EH (cell line): ENCODE measurements at places on chromosomes 6 and 20.
A peak's percentile ranks its signal among the peaks of the same experiment; 100 is the strongest.

GRCh38 chr6:7805850-7806214 is 79.9 kb downstream of the BMP6 start:
- peak; percentile 10 for DNase-seq

DNA sequence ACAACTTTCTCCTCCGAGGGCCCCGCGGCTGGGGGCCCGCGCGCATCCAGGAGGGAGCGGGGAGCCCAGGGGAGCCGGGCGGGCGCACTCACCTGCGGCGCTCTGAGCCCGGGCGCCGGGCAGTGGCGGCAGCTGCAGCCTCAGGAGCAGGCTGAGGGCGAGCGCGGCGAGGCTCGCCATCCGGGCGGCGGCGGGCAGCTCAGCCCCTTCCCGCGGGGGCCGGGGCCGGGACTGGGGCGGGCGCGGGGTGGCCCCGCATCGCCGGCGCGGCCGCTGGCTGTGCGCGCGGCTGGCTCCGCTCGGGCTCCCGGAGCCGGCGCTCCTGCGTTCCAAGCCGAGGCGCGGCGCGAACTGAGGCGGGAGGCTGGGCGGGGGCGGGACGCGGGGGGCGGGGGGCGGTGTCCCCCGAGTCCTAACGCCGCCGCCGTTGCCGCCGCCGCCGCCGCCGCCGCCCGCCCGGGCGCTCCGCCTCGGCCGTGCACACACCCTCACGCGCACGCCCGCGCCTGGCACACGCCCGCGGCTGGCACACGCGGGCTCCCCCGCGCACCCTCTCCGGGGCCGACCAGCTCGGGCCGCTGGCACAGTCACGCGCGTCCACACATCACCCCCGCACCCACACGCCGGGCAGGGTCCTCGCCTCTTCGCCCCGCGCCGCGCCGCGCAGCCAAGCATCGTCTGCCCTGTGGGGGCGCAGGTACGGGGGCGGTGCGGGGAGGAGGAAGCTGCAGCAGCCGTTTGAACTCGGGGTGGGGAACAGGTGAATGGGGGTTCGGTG is at the start of gene PTPRT:
Gene PTPRT, minus strand, starts transcription at position 353 of the 778 bp plus-strand sequence. Its CDS starts 173 bp downstream, at position 180.
- DNase-seq = no peak

DNA sequence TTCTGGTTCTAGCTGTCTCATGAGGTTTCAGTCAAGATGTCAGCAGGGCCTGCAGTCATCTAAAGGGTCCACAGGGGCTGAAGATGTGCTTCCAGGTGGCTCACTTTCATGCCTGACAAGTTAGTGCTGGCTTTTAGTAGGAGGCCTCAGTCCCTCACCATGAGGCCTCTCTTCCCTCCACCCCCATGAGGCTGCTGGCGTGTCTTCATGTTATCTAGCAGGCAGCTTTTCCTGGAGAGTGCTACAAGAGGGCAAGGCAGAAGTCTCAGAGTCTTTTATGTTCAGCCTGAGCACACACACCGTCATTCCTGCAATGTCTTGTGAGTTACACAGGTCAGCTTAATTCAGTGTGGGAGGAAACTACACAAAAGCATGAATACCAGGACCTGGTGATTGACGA is 769.9 kb downstream of the HDGFL1 start:
- DNase-seq = no peak

DNA sequence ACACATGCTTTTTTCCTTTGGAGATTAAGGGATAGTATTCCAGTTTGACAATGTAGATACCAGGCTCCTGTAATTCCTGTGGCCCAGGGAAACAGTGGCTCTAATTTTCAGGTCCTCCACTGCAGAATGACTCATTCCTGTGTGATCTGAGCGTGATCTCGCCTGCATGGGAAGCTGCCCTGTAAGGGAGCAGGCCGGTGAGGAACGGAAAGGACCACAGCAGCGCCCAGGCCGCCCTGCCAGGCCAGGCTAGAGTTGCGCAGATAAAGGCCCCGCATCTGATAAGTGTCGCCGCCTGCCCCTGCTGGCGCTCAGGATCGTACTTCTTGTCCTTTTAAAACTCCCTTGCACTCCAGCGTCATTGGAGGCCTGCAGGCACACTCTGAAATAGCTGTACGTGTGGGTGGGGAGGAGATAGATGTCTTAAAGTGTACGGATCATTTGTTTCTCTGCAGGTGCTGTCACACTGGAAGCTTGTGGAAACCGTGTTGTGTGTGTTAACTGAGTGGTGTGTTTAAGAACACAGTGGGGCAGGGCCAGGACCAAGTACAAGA is 60.7 kb downstream of the SYNJ2 start:
- DNase-seq = peak; percentile 92

DNA sequence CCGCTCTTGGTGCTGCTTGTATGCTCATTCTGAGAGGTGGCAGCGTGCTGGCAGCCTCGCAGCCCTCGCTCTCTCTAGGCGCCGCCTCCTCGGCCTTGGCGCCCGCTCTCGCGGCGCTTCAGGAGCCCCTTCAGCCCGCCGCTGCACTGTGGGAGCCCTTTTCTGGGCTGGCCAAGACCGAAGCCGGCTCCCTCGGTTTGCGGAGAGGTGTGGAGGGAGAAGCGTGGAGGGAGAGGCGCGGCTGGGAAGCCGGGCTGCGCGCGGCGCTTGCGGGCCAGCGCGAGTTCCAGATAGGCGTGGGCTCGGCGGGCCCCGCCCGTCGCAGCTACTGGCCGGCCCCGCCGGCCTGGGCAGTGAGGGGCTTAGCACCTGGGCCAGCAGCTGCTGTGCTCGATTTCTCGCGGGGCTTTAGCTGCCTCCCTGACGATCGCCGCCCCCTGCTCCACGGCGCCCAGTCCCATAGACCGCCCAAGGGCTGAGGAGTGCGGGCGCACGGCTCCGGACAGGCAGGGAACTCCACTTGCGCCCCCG is 19.5 kb upstream of the FAM8A1 start:
- peak; percentile 54 for DNase-seq

GRCh38 chr6:101202867-101203374 is 190.6 kb upstream of the GRIK2 start:
- DNase-seq = no peak

GRCh38 chr6:159082039-159082815 is 37.4 kb upstream of the TAGAP start:
- DNase-seq = no peak
